Stimulated activated CD4-positive, alpha-beta T cell treated with anti-CD3 and anti-CD28 coated beads, Interleukin-1b, Interleukin-23, amount 100 ng/mL, for 1 hour (primary cell): ENCODE measurements at places on chromosomes 4 and X.

- DNase-seq = no peak
These were observed 5.4 kb upstream of the SLC39A8 start for GRCh38 chr4:102350634-102351033.

DNA sequence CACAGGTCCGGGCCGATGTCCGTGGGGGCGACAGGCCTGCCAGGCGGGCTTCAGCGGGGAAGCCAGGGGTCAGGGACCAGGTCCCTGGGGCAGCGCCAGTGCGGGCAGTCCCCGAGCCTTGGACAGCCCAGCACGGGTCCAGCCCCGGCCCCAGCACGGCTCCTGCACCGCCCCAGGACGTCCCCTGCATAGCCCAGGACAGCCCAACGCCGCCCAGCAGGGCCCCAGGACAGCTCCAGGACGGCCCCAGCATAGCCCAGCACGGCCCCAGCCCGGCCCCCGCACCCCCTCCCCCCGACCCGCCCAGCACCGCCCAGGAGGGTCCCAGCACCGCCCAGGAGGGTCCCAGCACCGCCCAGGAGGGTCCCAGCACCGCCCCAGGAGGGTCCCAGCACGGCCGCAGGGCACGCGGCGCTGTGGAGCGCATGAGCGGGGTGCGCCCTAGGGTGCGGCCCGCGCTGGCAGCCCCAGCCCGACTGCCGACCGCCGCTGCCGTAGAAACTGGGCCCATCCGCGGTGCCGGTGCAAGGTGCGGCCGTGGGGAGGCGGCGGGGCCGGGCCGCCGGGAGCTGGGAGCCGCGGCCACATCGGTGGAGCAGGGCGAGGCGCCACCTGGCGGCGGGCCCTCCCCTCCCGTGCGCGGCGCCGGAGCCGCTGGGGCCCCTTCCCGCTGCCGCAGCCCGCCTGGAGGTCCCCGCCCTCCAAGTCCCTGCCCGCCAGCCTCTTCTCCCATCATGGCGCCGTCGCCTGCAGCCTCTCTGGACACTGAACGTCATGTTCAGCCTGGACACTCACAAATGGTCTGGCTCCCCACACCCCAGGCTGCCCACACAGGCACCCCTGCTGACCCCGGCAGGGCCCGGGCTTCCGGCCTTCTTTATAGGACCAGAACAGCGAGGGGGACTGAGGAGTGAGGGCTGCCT, 106.8 kb upstream of the NKX1-1 start:
- no peak for DNase-seq

- DNase-seq = no peak
These were observed 29.0 kb downstream of the F9 start for GRCh38 chrX:139559383-139560042.

- DNase-seq = no peak
These were observed 12.9 kb upstream of the C4orf54 start for GRCh38 chr4:99670409-99671073.

GRCh38 chr4:155607481-155607880, 59.2 kb upstream of the GUCY1A1 start:
- DNase-seq = no peak

- no peak for DNase-seq
These were observed 27.9 kb upstream of the TNIP3 start for GRCh38 chr4:121192013-121192412.

DNA sequence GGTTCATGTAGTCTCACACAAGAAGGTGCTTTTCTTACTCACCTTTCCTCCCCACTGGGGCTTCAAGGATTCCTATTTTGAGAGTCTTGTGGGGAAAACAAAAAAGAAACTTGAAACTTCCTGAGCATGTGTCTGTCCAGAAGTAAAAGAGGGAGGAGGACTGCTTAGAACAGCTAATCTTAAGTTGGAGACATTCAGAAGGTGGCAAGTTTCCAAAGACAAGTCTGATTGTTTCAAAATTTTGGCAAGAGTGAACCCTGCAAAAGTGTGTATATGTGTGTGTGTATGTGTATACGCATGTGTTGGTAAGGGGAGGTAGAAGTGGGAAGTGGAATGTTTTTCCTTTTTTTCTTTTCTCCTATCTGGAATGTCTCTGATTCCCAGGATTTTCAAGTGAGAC, 189.0 kb upstream of the FRMPD4 start:
- no peak for DNase-seq

DNA sequence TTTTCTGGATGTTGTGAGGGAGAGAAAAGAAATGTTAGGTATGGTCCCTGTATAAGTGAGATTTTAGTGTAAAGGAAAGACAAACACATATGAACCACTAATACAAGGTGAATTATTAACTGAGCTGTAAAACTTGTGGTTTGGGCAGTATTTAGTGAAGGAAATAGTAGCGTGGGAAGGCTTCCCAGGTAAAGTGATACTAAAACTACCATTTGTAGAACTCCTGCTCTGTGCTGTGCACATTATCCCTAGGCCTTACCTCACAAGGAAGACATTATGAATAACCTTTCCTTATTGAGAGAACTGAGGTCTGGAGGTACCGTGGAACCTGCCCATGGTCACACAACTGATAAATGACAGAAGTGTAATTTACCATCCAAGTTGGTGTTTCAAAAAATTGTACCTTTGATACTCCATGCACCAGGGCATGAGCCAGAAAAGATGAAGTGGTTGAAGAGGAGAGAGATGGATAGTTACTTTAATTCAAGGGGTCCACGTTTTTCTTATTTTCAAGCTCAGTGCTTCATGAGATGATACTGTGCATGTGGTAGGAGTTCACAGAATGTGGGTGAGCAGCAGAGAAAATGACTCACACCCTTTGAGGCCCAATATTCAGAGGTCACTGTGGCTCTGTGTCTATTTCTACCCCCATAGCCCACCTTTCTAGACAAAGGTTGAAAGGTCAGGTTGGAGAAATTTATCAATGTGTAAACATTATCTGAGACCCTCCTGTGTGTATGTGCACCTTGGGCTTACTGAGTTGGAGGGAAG, 2.6 kb upstream of the VSIG4 start:
- DNase-seq = no peak

DNA sequence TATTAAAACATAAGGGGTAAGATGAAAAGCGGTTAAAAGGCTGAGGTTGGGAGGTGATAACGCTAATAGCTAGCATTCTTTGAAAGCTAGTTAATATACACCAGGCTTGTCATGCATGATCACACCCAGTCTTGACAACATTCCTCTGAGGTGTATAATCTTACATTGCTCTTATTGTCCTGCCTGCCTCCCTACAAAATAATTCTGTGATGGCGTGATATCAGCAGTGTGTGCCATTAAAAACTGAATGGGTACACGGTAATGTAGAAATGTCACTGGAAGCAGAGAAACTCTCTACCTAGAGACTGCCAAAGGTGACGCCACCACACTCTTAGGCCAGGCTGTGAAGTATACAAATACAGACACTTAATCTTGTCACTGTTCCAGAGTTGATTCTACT, 68.1 kb downstream of the DIAPH2 start:
- no peak for DNase-seq

DNA sequence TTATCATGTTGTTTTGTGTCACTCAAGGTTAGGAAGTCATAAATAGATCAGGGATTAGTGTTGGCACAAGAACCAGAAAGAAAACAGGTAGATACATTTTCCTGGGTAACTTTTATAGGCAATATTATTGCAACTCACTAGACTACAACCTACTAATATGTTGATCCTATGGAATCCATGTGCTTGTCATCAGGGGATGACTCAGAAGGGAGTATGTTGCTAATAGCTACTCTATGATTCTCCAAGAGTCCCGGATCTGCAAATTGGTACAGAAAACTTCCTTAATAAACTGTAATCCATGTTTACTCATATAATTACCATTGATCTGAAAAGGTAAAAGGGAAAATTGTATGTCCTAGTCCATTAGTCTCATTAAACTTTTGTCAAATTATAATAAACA, 11.7 kb upstream of the GNRHR start:
- no peak for DNase-seq

- DNase-seq = no peak
These were observed 275.2 kb downstream of the TENM3 start for GRCh38 chr4:182518421-182518820.

GRCh38 chr4:39363773-39364393, 2.3 kb downstream of the RFC1 start:
- DNase-seq = no peak

DNA sequence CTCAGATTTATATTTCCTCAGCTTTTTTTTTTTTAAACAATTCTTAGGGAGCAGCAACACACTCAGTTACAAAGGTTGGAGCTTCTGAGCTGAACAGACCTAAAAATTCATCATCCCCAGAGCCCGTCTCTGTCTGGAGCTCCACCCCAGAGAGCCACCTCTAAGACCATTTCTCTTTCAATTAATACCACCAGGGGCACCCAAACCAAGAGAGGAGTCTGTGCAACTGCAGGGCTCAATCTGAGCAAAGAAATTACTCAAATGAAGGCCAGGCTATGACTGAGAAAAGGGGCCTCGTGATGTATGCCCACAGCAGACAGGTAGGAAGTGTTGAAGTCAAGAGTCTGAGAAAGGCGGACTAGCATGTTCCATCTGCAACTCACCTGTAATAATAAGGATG, 95.5 kb downstream of the C4orf51 start:
- no peak for DNase-seq

GRCh38 chrX:136353526-136354093, 52.8 kb downstream of the ADGRG4 start:
- DNase-seq = no peak

DNA sequence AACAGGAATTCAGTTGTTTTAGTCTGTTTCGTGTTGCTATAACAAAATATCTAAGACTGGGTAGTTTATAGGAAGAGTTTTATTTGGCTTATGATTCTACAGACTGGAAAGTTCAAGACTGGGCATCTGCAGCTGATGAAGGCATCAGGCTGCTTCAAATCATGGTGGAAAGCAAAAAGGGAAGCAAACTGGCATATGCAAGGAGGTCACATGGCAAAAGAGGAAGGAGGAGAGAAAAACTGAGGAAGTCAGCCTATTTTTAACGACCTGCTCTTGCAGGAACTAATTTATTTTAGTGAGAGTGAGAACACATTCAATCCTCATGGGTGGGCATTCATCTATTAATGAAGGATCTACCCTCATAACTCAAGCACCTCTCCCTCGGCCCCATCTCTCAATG, 363.1 kb upstream of the HS3ST1 start:
- DNase-seq = no peak

- DNase-seq = no peak
These were observed 449.7 kb downstream of the PCDH10 start for GRCh38 chr4:133598779-133599178.

- DNase-seq = no peak
These were observed 52.9 kb downstream of the TXK start for GRCh38 chr4:48081196-48081595.

- no peak for DNase-seq
These were observed 1.7 kb downstream of the PPP1R3F start for GRCh38 chrX:49271341-49271740.

- no peak for DNase-seq
These were observed 44.4 kb downstream of the RBM47 start for GRCh38 chr4:40585201-40585799.
